Hematopoietic multipotent progenitor cell (in vitro differentiated cells): ENCODE measurements at places on chromosomes 6 and 20. TPM values are rescaled to one million over a fixed set of nuclear protein-coding genes. Genes with fewer than 3 reads are reported as not detected.

The ADAT2 gene
- 2.2 TPM for total RNA-seq

The TMEM242 gene
- total RNA-seq: 4.0 TPM

The CEP250 gene
- total RNA-seq: 12.4 TPM

The DDO gene
- total RNA-seq: 4.6 TPM

The KCNG1 gene
- total RNA-seq: 0.27 TPM

The DNAH8 gene
- not detected for total RNA-seq

The MUCL3 gene
- not detected for total RNA-seq

The FAM217A gene
- not detected for total RNA-seq

The TNF gene
- total RNA-seq: 0.27 TPM

The GSTA2 gene
- not detected for total RNA-seq

The RFX6 gene
- not detected for total RNA-seq

The GMPR gene
- total RNA-seq: 36.4 TPM

The FLRT3 gene
- under 0.01 TPM for total RNA-seq

The SLA2 gene
- total RNA-seq: 19.4 TPM

The LINC00237 gene
- not detected for total RNA-seq

The PDYN gene
- total RNA-seq: not detected

The SNX5 gene
- 127 TPM for total RNA-seq

The C6orf118 gene
- total RNA-seq: not detected

The HSPA1L gene
- total RNA-seq: 1.9 TPM
